GM19239 (cell line): ENCODE measurements at places on chromosomes 7 and 10.
A peak's percentile ranks its signal among the peaks of the same experiment; 100 is the strongest.

- no peak for DNase-seq
Observed at GRCh38 chr7:141954334-141954733, 7.6 kb upstream of the CLEC5A start.

- DNase-seq = no peak
Observed at GRCh38 chr7:45027774-45028114, 27.7 kb downstream of the CCM2 start.

DNA sequence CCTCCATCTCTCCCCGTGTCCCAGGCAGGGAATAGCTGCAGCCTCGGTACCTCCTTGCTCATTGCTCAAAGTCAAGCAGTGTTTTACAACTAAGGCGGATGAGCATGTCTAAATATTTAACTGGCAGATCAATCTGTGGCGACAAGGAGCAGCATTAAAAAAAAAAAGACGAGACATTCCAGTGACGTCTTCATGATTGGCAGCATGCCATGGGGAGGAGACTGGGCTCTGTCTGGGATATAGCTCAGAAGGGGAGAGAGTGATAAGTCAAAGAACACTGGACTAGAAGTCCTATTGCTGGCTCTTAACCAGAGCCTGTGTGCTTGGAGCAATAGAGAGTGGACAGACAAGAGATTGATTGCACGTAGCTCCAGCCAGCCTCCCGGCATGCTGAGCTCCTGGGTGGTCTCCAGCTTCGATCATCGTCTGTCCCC is 287.5 kb upstream of the PODXL start:
- no peak for DNase-seq

- peak; percentile 48 for DNase-seq
Observed at GRCh38 chr10:7534480-7534852, 123.6 kb upstream of the SFMBT2 start.
